Activated CD8-positive, alpha-beta T cell treated with anti-CD3 and anti-CD28 coated beads, Interleukin-2, amount 10 ng/mL, durations not matched to agents 7 days and 5 days (primary cell): ENCODE measurements at places on chromosomes 7 and 10. TPM values are rescaled to one million over a fixed set of nuclear protein-coding genes. Genes with fewer than 3 reads are reported as not detected.
A peak's percentile ranks its signal among the peaks of the same experiment; 100 is the strongest.

Gene FGFR2
- total RNA-seq = not detected

Gene LARP4B
- 107 TPM for total RNA-seq

Gene EBF3
- not detected for total RNA-seq

Gene MET
- not detected for total RNA-seq

Gene SLC16A9
- total RNA-seq = 0.10 TPM

Gene ANKRD1
- total RNA-seq = not detected

Gene TMEM139
- total RNA-seq = 0.29 TPM

Gene KAZALD1
- total RNA-seq = 0.18 TPM

Gene HDAC9
- 0.92 TPM for total RNA-seq

Gene VPS37D
- 0.16 TPM for total RNA-seq

Gene CTAGE8
- total RNA-seq = 2.2 TPM

Gene GTF2IRD1
- total RNA-seq = not detected

Gene MINPP1
- total RNA-seq = 8.0 TPM

Gene GGCT
- 49.7 TPM for total RNA-seq

Gene ANXA8L1
- not detected for total RNA-seq

- no peak for DNase-seq
- H3K36me3 ChIP-seq = no peaks in the 10 kb centered on the region
Observed at GRCh38 chr7:57179776-57180415, 47.7 kb upstream of the ZNF479 start.

DNA sequence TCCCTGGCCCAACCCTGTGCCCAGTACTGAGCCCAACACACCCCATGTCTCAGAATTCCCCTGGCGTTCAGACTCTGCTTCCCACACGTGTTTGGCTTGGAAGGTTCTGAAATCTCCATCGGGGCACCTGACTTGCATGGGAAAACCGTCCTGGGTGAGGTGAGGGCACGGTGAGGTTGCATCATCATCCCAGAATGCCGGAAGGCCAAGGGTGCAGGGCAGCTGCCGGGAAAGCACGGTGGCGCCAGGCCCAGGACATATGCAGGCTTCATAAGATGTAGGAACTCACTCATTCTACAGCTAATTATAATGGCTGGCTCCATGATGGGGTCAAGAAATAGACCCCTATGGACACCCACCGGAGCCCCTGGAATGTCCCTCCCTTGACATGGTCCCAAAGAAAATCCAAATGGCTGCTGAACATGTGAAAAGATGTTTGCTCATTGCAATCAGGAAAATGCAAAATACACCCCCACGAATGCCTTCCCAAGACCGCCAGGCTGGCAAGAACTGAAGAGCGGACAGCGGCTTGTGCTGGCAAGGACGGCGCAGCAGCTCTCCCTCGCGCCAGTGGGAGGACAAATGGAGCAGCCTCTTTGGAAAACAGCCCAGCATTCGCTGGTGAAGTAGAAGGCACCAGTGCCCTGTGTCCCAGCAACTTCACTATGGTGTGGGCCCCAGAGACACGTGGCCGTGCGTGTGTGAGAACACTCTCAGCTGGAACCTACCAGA is 2.3 kb downstream of the KNDC1 start:
- H3K36me3 ChIP-seq = no peaks in the 10 kb centered on the region
- no peak overlapping the region for H3K27ac ChIP-seq
- H3K4me1 ChIP-seq = no peaks in the 10 kb centered on the region
- H3K27me3 ChIP-seq = peaks cover 10% of the 10 kb centered on the region
- no peak overlapping the region for H3K4me3 ChIP-seq
- DNase-seq = no peak

- H3K4me1 ChIP-seq = peaks cover 44% of the 10 kb centered on the region
- H3K27me3 ChIP-seq = peaks cover 46% of the 10 kb centered on the region
- peak; percentile 68 for DNase-seq
- H3K4me3 ChIP-seq = peak overlapping the region; percentile 50
Observed at GRCh38 chr10:101066146-101066895, 4.5 kb downstream of the KAZALD1 start.

- H3K36me3 ChIP-seq = no peaks in the 10 kb centered on the region
- no peaks in the 10 kb centered on the region for H3K27me3 ChIP-seq
- H3K4me3 ChIP-seq = no peak overlapping the region
- no peak overlapping the region for H3K27ac ChIP-seq
- H3K4me1 ChIP-seq = no peaks in the 10 kb centered on the region
Observed at GRCh38 chr7:71636329-71636728, 504.4 kb downstream of the GALNT17 start.

DNA sequence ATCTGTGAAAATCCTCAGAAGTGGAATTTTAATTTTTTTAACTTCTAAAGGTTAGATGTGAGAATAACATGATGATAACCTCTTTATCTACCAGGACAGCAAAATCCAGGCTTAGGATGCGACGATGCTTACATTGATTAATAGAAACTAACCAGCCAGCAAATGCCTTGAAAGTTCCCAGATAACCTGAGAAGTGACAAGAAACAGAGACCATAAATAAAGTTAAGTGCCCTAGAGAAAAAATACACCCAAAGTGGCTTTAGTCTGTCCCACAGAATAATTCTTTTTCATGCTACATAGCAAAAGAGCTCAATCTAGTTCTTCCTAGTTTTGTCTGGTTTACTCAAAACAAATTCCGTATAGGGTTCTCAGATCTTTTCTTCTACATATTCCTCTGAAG is 262.7 kb downstream of the WDR11 start:
- no peaks in the 10 kb centered on the region for H3K36me3 ChIP-seq
- H3K27ac ChIP-seq = no peak overlapping the region
- no peak for DNase-seq
- H3K4me1 ChIP-seq = no peaks in the 10 kb centered on the region
- no peak overlapping the region for H3K4me3 ChIP-seq
- H3K27me3 ChIP-seq = no peaks in the 10 kb centered on the region

DNA sequence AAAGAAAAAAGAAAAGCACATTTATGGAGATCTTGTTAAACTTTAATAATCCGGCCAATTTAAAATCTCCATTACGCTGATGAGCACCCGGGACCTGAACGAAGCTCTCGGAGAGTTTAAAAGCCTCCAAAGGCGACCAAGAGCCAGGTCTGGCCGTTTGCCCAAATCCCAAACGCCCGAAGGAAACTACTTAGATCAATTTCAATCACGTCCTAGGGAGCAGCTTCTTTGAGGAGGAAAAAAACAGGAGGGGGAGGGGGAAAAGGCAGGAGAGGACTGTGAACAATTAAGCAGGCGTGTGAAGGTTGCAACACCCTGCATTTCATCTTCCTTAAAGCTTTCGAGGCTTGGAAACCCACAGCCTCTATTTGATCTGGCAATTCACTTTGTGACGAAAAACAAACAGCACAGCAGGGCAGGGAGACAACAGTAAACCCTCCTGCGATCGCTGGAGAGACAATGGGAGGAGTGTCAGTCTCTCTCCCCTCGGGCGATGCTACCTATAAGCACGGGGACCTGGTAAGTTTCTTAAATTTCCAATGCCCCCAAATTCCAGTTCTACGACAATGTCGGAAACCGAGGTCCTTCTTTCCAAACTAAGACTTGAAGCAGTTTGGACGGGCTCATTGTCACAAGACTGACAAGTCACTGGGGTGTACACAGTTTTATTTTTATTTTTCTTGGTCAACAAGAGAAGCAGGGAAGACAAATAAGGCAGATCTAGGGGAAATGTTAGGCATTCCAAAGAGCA is 1.2 kb downstream of the KLF6 start:
- peak overlapping the region; percentile 98 for H3K27ac ChIP-seq
- H3K4me3 ChIP-seq = peak overlapping the region; percentile 95
- H3K27me3 ChIP-seq = no peaks in the 10 kb centered on the region
- DNase-seq = peak; percentile 51

GRCh38 chr7:94055963-94056362 is 51.8 kb upstream of the BET1 start:
- H3K4me1 ChIP-seq = peaks cover 3% of the 10 kb centered on the region
- no peak overlapping the region for H3K4me3 ChIP-seq
- peaks cover 12% of the 10 kb centered on the region for H3K27me3 ChIP-seq

- no peak for DNase-seq
- H3K27ac ChIP-seq = no peak overlapping the region
- H3K4me1 ChIP-seq = no peaks in the 10 kb centered on the region
- no peaks in the 10 kb centered on the region for H3K36me3 ChIP-seq
- peaks cover 3% of the 10 kb centered on the region for H3K27me3 ChIP-seq
Observed at GRCh38 chr7:25775999-25776743, 375.8 kb upstream of the NFE2L3 start.

DNA sequence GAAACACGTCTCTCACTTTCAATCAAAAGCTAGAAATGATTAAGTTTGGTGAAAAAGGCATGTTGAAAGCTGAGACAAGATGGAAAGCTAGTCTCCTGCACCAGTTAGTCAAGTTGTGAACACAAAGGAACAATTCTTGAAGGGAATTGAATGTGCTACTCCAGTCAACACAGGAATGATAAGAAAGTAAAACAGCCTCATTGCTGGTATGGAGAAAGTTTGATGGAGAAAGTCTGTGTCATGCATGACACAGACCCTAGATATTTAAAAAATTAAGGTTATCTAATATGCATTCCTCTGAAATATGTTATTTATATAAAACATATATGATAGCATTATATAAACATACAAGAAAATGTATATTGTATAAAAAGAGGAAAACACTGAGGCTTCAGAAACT is 699.4 kb upstream of the FZD8 start:
- no peaks in the 10 kb centered on the region for H3K4me1 ChIP-seq
- DNase-seq = no peak
- H3K27me3 ChIP-seq = no peaks in the 10 kb centered on the region

GRCh38 chr10:102376901-102377300 is 18.6 kb upstream of the NFKB2 start:
- H3K27me3 ChIP-seq = no peaks in the 10 kb centered on the region
- peaks cover 58% of the 10 kb centered on the region for H3K36me3 ChIP-seq
- H3K4me1 ChIP-seq = no peaks in the 10 kb centered on the region
- no peak for DNase-seq
- H3K27ac ChIP-seq = no peak overlapping the region
- no peak overlapping the region for H3K4me3 ChIP-seq

DNA sequence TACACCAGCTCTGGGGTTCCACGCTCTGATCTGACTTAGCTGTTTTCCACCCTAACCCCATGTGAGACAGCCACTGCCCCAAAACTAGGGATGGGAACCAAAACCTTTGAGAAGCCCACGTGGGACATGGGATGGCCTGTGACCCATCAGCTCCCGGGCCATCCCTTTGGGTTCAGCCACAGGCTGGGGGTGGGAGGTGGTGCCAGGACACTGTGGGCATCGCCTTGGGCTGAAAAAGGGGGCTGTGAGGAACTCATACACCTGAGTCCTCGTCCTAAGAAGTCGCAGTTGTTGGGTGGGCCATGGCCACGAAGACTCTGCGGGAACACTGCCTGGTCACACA is 379.1 kb downstream of the DNAJB6 start:
- H3K36me3 ChIP-seq = no peaks in the 10 kb centered on the region
- no peak overlapping the region for H3K27ac ChIP-seq
- no peak for DNase-seq
- H3K27me3 ChIP-seq = no peaks in the 10 kb centered on the region
- no peak overlapping the region for H3K4me3 ChIP-seq
- H3K4me1 ChIP-seq = no peaks in the 10 kb centered on the region

GRCh38 chr10:11586170-11586569 is 25.3 kb downstream of the USP6NL start:
- H3K4me1 ChIP-seq = peaks cover 17% of the 10 kb centered on the region
- no peak overlapping the region for H3K4me3 ChIP-seq
- H3K27me3 ChIP-seq = peaks cover 6% of the 10 kb centered on the region
- no peak for DNase-seq

DNA sequence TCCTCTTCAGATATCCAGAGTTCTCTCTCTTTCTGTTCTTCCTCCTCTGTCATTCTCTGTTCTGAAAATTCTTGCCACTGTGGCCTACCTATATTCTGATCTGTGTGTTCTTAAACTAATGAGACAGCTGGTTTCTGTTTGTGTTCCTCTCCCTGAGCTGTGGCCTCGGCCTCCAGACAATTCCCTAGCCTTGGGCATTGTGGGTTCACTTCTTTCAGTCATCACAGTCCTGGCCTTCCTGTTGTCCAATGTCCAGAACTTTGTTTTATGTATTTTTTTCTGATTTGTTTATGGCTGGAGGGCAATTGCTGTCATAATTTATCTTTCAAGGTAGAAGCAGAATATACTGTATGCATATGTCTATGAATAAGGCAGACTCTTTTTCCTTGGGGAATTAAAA is 173.2 kb upstream of the MTPN start:
- H3K36me3 ChIP-seq = no peaks in the 10 kb centered on the region
- no peaks in the 10 kb centered on the region for H3K4me1 ChIP-seq
- no peak for DNase-seq
